ENCODE measurements at places on chromosomes 1 and 21. TPM values are rescaled to one million over a fixed set of nuclear protein-coding genes. Genes with fewer than 3 reads are reported as not detected.

C4BPB gene
- 0.77 TPM for polyA plus RNA-seq

UMODL1 gene
- not detected for polyA plus RNA-seq

SH2D1B gene
- not detected for polyA plus RNA-seq

OTUD3 gene
- 1.6 TPM for polyA plus RNA-seq

FCER1G gene
- 0.38 TPM for polyA plus RNA-seq

TMEM200B gene
- polyA plus RNA-seq, result 0.06 TPM

KRTAP10-9 gene
- polyA plus RNA-seq, result not detected

CCDC17 gene
- 0.16 TPM for polyA plus RNA-seq

CPT2 gene
- 35.9 TPM for polyA plus RNA-seq

GCSAML gene
- polyA plus RNA-seq, result not detected

GJA9 gene
- 0.22 TPM for polyA plus RNA-seq

CRB1 gene
- not detected for polyA plus RNA-seq

KRTAP11-1 gene
- polyA plus RNA-seq, result not detected
